Right lobe of liver (tissue), 6 donors: ENCODE measurements at places on chromosomes 1 and 21. TPM values are rescaled to one million over a fixed set of nuclear protein-coding genes. Genes with fewer than 3 reads are reported as not detected.
A peak's percentile ranks its signal among the peaks of the same experiment; 100 is the strongest.

DNA sequence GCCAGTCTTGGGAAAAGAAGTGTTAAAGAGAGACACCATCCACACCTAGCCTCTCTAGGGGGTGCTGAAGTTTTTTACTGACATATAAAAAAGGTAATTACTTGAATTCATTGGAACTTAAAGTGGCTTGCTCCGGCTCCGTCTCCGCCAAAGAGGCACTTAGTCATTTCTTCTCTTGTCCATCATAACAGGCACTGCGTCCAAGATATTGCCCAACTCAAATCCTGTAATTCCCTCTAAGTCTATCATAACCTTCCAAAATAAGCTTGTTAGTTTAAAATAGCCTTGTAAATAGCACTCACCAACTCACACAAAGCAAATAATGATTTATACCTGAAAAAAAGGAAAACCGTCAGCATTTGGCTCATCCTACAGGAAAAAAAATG is 160.5 kb downstream of the ZBTB18 start:
- no peak for DNase-seq

- no peak for DNase-seq
Measured at GRCh38 chr1:233505130-233505529, 108.8 kb upstream of the KCNK1 start.

- no peak for DNase-seq
Measured at GRCh38 chr21:40830836-40831235, 16.1 kb downstream of the DSCAM start.

DNA sequence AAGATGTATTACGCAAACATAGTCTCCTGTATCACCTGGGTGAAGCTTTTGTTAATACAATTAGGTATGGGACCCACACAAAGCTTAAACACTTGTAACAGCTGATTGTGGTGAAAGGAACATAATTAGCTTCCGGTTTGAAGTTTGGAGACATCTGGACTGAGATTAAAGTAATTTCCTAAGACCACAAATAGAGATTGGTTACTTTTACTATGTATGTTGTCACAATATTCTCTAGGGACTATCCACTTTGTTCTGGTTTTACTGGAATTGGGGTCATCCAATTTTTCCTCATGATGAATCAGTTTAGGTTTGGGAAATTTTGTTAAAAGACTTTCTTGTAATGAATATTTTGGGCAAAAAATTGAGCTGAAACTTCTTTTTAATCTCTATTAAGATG is 71.8 kb upstream of the SAMSN1 start:
- no peak for DNase-seq

- DNase-seq: no peak
Measured at GRCh38 chr1:176790786-176791185, 327.8 kb downstream of the PAPPA2 start.

- peak; percentile 84 for DNase-seq
Measured at GRCh38 chr1:33010932-33011731, 25.6 kb downstream of the AK2 start.

GRCh38 chr1:117022114-117022513 is 20.6 kb downstream of the CD101 start:
- no peak for DNase-seq

- DNase-seq: no peak
Measured at GRCh38 chr1:108811611-108812010, 45.3 kb downstream of the AKNAD1 start.

GRCh38 chr1:29485096-29485925 is 249.0 kb downstream of the PTPRU start:
- no peak for DNase-seq

DNA sequence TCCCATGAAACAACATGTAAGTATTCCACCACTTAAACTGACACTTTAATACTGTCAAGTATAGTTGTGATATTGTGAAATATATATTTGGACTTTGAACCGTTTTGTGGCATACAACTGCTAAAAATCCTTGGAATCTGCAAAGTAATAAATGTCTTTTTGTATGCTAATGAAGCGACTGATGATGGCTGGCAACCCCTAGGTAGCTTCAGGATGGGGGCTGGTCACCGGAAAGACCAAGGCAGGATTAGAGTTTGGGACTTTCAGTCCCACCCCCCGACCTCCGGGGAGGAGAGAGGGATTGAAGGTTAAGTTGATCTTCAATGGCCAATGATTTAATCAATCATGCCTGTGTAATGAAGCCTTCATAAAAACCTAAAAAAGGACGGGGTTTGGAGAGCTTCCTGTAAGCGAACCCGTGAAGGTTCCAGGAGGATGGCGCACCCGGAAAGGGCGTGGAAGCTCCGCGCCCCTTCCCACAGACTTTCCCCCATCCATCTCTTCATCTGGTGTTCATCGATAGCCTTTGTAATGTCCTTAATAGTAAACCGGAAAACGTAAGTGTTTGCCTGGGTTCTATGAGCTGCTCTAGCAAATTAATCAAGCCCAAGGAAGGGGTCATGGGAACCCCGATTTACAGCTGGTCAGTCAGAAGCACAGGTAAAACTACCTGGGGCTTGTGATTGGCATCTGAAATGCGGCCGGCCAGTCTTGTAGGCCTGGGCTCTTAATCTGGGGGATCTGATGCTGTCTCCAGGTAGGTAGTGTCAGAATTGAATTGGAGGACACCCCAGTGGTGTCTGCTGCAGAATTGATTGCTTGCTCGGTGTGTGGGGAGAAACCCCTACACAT is 1.8 kb upstream of the ZNF281 start:
- DNase-seq: peak; percentile 80

- no peak for DNase-seq
Measured at GRCh38 chr1:176857632-176858031, 306.9 kb downstream of the ASTN1 start.

DNA sequence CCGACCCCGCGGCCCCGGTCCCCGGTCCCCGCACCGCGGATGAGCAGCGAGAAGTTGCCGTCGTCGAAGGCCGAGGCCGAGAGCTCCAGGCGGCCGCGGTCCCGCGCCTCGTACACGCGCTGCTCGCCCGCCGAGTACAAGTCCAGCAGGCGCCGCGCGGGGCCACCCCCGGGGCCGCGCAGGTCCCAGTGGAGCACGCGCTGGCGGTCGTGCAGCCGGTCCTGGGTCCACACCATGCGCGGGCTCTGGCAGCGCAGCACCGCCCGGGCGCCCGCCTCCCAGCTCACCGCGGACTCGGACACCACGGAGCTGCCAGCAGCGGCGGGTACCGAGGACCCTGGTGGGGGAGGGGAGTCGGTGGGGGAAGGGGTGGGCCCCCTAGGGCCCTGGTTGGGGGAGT is 2.9 kb downstream of the MXRA8 start:
- DNase-seq: no peak

- DNase-seq: peak; percentile 58
Measured at GRCh38 chr1:211326528-211327345, at the start of gene TRAF5. TSS of gene TRAF5 (plus strand) at chr1:211326833. CDS start at chr1:211353240, 26,407 bp downstream.

DNA sequence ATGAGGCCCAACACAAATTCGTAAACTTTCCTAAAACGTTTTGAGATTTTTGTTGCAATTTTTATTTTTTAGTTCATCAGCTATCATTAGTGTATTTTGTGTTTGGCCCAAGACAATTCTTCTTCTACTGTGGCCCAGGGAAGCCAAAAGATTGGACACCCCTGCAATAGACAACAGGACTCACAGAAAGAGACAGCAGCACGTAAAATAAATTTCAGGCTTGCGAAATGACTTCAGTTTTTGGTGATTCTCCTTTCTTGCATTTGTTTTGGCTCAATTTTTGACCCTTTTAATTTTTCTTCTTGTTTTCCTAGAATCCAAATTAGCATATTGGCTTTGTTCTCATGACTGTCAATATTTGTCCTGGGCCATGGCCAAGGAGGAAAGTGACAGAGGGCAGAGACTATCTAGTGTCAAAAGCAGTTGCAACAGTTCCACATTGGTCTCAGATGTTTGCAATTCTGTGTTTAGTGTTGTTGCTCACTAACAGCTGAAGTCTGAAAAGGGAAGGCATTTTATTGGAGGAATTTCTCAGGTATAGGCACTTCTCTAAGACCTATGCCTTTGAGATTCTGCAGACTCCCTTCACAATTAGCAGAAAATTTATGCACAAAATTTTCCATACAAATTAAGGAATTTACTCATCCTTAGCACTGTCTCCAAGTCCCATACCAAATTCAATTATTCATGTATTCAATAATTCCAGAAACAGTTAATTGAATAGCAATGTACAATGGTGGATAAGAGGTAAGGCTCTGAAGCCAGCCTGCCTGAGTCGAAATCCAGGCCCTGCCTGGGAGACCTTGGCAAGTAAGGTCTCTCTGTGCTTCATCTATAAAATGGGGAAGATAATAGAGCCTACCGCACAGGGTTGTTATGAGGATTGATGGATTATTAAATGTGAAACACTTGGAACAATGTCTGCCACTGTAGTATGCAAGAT is 160.9 kb upstream of the IVNS1ABP start:
- peak; percentile 59 for DNase-seq

- peak; percentile 72 for DNase-seq
Measured at GRCh38 chr1:5509664-5510452, 482.4 kb downstream of the NPHP4 start.

GRCh38 chr1:42081475-42081874 is 71.7 kb upstream of the GUCA2B start:
- DNase-seq: peak; percentile 90

DNA sequence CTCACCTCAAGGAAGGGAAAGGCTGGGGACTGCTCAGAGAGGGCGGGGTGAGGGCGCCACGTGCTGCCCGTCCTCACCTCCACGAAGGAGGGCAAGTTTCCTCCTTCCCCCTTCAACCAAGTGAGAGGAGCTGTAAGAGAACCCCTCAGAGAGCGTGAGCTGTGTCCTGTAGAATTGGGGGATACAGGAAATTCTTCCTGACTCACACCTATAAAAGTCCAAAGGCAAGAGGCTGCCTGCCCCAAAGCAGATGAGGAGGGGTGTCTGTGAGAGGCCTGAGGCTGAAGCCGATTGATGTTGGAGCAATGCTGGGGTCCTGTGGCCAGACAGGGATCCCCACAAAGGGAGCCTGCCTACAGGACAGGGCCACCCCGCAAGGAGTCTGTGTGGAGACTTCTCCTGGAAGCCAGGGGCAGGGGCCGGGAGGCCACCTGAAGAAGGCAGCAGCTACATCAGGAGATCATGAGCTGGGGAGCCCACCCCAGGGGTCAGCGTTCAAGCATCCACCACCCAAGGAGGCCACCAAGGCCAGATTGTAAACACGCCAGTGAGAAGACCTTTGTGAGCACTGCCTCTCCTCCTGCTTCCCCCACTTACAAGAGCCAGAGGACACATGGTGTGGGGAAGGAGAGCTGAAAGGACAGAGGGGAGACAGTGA is 27.7 kb downstream of the S100A6 start:
- DNase-seq: no peak

RPTN gene
- not detected for total RNA-seq

MAP3K21 gene
- total RNA-seq: 3.2 TPM

DPYD gene
- 47.2 TPM for total RNA-seq

VHLL gene
- not detected for total RNA-seq

MIB2 gene
- total RNA-seq: 36.2 TPM

CELA3B gene
- total RNA-seq: not detected

ASCL5 gene
- total RNA-seq: not detected

SLAMF9 gene
- 1.7 TPM for total RNA-seq

FAM151A gene
- 0.12 TPM for total RNA-seq

CASQ2 gene
- not detected for total RNA-seq
